ACHN (cell line): ENCODE measurements at places on chromosomes 7 and 10.

DNA sequence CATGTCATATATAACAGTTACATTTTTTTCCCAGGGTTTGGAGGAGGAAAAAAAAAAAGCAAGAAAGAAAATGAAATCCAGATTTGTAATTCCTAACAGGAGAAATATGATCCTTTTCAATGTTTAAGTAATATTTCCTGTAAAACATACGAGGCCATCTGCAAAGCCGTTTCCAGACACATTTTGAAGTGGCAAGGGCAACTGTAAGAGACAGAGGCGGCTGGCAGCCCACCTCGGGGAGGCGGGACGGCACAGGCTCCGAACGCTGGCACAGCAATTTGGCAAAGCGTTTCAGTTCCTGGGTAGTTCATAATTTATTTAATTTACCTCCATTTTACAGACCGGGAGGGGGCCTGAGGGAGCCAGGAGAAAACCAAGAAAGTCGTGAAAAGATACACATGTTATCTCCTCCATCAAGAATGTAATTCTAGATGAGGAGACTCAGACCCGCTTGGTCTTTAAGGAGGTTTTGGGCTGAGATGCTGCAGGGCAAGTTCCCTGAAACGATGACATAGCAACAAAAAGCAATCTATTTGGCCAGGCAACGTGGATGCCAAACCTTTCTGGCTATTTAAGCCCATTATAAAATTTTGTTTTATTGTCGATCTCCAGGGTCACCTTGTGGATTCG, 448.5 kb upstream of the MKI67 start:
- DNase-seq, result no peak

DNA sequence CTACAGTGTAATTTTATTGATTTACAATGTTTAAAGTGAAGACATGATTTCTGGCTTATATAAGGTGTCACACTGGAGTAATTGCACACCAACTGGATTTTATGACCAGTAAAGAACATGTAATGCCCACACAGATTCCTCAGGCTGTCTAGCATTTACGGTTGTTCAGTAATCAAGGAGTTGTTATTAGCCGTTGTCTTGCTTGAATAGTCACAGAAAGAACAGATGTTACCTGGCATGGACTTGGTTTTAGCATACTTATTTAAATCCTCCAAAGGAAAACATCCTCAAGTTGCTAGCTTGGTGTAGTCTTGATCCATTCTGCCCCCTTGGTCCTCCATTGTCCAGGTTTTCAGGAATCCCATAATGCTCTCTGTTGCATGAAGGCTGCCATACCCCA, 65.8 kb downstream of the POU6F2 start:
- DNase-seq, result no peak

- DNase-seq, result no peak
Observed at GRCh38 chr7:7479275-7479805, 56.3 kb downstream of the COL28A1 start.

- DNase-seq, result no peak
Observed at GRCh38 chr7:133575726-133576440, 323.0 kb downstream of the EXOC4 start.

DNA sequence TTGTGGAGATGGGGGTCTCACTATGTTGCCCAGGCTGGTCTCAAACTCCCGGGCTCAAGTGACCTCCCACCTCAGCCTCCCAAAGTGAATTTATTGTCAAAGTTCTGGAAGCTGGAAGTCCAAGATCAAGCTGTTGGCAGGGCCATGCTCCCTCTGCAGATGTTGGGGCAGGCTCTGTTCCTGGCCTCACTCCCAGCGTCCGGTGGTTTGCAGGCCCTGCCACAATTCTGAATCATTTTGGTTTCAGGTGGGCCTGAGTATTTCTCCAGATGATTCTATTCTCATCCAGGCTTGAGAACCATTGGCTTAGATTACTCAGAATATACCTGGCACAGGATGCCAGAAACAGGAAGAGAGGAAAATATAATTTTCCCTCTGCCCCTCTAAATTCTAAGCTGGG, 737.4 kb downstream of the TNS3 start:
- DNase-seq, result no peak

DNA sequence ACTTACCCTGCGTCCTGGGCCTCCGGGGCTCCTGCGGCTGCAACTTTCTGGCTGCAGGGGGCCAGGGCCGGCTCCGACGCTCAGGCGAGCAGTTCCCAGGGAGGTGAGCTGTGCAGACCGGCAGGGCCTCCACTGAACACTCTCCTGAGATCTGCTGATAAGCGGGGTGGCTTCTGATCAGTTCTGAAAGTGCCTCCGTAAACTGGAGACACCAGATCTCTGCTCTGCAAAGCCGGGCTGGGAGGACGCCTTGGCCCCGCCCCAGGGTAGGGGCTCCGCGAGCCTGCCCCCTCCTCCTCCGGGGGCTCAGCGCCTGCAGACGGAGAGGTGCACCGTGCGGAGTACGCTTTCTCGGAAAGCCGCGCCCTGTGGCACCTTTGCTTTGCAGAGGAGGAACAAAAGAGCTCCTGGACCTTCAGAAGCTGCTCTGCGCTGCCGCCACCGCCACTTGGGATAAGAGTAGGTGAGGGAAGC, 141.3 kb upstream of the VKORC1L1 start:
- DNase-seq, result peak; percentile 57

DNA sequence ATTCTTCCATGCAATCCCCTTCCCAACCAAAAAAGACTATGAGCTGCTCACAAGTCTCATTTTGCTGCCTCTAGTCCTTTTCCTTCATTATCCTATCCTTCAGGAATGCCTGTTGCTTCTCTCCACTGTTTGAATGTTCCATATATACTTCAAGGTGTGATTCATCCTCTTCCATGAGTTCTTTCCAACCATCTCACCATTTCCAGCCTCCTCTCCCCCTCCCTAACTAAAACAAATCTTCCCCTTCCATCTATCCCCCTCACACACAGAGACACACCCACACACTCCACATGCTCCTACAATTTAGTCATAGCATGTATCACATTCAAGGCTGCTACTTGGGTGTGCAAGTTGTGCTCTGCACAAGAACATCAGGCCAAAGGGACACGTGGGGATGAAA, 254.3 kb downstream of the DYNC1I1 start:
- no peak for DNase-seq

- DNase-seq, result no peak
Observed at GRCh38 chr10:122327237-122328206, 47.0 kb upstream of the PLEKHA1 start.

- DNase-seq, result no peak
Observed at GRCh38 chr10:8272794-8273425, 218.4 kb downstream of the GATA3 start.

DNA sequence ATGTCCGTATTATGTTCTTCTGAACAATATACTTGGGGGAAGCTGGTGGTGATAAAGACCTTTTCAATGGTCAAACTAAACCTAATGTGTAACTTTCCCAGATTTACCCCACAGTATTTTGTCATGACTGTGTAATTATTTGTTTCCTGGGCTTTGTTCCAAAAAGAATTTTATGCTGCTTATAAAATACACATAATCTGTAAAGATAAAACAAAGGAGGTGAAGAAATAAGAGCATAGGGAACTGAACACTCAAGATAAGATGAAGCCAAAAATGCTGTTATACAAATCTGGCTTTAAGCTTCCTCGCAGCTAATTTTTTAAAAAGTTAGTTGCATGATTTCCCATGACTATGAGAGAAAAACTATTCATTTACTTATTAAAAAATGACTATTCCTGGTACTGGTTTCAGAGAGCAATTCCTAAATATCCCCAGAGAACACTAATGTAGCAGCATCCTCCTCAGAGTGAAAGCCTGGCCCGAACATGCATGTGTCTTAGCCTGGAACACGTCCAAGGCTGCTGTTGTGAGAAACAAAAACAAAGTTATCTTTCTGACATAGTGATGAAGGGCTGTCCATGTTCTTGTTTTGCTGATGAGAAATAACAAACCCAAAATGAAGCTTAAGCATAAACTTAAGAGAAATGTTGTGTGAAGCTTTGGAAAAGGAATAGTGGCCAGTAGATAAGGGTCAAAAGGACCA, 33.9 kb downstream of the MALSU1 start:
- peak; percentile 26 for DNase-seq

DNA sequence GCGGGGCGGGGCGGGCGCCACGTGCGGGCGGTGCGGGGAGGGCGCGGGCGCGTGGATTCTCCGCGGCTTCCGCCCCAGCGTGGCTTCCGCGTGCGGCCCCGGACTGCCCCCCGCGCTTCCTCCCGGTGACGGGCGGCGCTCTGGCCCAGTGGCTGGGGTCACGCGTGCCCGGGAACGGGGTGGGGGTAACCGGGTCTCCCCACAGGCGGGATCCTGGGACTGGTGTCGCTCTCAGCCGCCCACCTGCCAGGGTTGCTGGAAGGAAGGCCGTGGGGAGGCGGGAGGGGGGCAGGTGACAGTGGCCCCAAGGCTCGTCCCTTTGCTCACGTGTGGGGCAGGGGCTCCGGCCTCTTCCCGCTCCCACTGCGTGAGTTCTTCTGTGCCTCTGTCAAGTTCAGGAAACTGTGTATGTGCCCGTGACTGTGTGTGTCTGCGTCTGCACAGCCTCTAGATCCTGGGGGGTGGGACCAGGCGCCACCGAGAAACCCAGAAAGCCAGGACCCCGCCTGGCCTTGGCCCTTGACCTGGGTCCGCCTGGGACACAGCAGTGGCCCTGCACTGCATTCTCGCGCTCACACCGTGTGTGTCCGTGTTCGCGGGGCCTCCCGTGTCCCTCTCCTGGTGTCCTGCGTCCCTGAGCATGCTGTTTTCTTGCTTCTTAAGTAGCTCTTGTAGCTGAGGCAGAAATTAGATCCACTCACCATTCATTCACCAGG, 919 bp downstream of the MAFK start:
- DNase-seq, result peak; percentile 56

GRCh38 chr7:55101359-55101758, 82.5 kb downstream of the EGFR start:
- no peak for DNase-seq

DNA sequence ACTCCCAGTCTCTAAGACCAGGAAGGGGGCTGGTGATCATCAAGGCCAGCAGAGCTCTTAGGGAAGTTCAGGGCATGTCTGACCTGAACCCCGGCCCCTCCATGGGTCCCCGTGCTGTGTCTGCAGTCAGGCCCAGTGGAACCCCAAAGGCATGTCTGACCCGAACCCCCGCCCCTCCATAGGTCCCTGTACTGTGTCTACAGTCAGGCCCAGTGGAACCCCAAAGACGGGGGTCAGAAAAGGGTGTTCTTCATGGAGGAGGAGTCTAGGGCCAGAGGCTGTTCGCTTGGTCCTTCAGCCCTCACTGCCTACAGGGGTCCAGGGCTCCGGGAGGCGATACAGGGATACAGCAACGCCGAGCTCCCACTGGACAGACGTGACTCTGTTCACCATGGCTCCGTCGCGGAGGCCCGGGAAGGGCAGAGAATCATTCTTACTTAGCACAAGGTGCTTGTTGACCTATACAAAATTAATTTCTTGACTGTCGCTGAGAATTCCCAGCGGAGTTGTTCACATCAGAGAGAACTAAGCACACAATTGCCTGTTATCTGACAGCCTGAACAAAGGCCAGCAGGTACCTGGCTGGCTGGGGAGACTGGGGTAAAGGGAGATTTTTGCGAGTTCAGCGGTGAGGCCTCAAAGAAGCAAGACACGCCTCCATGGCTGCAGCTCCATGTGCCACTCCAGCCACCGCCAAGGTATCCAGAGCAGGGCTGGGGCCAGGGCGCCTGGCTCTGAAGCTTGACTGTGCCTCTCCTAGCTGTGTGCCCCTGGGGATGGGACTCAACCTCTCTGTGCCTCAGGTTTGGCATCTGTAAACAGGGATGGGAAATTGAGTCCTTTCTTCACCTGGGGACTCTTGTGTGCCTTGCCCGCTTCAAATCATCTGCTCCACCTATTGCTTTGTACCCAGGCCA, 26.8 kb downstream of the EN2 start:
- DNase-seq, result no peak

DNA sequence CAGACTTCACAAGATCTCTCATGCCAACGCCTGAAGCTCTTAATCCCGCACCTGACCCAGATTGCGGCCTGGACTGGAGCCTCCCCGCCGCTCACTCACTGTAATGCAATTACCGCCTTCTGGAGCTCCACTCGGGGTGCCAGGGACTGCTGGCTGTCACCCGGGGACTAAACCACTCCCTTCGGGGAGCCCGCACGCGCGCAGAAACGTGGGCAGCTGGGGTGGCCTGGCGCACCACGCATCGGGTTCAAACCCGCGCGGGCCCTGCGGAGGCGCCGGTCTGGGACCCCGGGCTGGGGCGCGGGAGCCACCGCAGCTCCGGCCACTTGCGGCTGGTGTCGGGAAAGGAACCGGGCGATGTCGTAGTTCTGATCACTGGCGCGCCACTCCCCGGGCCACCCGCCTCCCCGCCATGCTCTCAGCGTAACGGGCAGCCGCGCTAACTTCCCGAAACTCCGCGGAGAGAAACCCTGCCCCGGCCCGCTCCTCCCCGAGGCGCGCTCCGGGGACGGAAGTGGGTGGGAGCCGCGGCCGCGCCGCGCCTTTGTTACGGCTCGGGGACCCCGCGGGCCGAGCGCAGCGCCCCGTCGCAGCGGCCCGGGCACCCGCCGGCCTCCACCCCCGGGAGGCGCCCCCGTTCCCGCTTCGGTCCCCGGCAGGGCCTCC, 100.3 kb upstream of the SVIL start:
- DNase-seq, result peak; percentile 47

- DNase-seq, result no peak
Observed at GRCh38 chr7:1639071-1639470, 31.0 kb upstream of the ELFN1 start.

- no peak for DNase-seq
Observed at GRCh38 chr10:85655411-85655810, 711.2 kb downstream of the GRID1 start.

- no peak for DNase-seq
Observed at GRCh38 chr7:99898836-99899235, 20.5 kb downstream of the TRIM4 start.

DNA sequence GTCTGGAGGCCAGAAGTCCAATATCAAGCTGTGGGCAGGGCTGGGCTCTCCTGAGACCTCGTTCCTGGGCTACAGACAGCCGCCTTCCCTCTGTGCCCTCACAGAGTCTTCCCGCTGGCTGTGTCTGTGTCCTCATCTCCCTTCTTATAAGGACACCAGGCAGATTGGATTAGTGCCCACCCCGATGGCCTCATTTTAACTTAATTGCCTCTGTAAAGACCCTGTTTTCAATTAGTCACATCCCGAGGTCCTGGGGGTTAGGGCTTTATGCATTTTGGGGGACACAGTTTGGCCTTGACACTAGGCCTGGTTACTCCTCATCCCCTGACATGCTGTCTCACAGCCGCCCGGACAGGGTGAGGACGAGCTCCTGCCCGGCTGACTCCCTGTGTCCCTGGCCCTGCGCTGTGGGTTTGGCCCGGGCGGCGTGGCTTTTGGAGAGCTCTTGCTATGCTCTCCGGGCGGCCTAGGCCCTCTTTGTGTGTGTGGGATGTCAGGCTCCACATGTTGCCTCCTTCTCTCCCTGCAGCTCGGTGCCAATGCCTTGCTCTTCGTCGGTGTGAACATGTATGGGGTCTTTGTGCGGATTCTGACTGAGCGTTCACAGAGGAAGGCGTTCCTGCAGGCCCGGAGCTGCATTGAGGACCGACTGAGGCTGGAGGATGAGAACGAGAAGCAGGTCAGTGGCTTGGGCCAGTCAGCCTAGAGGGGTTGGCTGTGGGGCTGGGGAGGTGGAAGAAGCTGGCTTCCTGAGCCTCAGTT, 18.2 kb downstream of the ADCY1 start:
- DNase-seq, result no peak

- peak; percentile 99 for DNase-seq
Observed at GRCh38 chr7:141362580-141363435, 188.4 kb upstream of the AGK start.
